GM12878 (cell line): ENCODE measurements at places on chromosomes 12 and 14.

- peak; percentile 72 for DNase-seq
These were observed 30.4 kb downstream of the RAP1B start for GRCh38 chr12:68641138-68641537.

GRCh38 chr14:95038521-95039250, 118.6 kb downstream of the DICER1 start:
- no peak for DNase-seq

- no peak for DNase-seq
These were observed 368.0 kb upstream of the PDE3A start for GRCh38 chr12:20000229-20000849.

DNA sequence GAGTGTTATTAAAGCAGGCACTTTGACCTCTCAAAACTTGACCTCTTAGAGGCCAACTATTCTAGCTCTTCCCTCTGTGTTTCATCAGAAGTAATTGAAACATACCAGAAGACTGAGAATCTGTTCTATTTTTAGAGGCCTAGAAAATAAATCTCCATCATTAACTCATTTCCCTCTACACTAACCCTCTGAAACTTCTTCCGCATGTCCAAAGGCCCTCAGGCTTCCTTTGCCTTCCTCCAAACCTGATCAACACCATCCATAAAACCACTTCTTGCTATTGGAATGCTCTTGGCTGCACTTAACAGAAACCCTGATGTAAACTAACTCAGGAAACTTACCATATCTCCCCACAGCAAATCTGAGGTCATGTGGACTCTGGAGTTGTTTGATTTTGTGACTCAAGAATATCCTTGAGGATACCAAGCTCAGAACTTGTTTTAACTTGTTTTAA, 196.4 kb downstream of the RPAP3 start:
- no peak for DNase-seq

DNA sequence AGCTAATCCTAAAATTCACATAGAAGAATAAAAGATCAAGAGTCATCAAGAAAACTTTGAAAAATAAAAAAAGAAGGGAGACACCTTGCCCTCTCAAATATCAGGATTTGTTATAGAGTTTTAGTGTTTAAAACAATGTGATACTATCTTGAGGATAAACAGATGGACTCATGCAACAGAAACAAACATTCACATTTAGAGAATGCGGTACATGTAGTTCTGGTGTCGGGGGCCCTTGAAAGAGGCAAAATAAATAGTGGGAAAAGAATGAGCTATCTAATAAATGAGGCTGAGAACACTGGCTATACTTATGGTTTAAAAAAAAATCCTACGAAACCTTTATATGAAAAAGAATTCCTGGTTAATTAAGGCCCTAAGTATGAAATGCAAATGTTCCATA, 127.7 kb downstream of the LLPH start:
- no peak for DNase-seq

DNA sequence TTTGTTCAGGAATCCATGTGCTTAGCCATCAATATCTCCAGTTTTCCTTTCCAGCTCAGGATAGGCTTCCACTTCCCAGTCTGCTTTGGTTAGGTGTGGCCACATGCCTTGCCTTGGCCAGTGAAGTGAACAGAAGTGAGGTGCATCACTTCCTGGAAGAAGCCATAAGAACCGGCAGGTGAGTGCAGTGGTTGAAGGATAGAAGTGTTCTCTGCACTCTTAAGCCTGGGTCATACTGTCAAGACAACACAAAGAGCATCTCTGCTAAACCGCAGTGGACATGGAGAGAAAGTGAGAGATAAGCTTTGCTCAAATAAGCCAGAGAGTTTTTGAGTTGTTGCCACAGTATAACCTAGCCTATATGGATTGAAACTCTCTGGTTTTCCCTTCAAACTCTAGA, 11.4 kb downstream of the GNG2 start:
- no peak for DNase-seq

DNA sequence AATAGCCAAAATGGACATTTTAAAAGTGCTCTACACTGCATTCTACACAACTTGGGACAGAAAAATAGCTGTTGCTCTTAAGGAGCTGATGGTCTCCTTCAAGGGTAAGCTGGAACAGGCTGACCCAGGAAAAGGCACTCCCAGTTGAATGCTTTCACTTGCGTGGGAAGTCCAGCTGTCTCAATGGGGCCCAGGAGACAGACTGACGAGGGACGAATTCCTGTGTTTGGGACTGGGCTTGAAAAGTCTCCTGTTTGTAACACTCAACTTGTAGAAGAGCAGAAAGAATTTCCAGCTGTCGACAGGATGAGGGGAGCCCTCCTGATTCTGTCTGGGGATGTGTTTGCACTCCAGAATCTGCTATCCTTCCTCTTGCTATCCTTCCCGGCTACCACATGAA, 180.8 kb downstream of the ZFP36L1 start:
- no peak for DNase-seq

DNA sequence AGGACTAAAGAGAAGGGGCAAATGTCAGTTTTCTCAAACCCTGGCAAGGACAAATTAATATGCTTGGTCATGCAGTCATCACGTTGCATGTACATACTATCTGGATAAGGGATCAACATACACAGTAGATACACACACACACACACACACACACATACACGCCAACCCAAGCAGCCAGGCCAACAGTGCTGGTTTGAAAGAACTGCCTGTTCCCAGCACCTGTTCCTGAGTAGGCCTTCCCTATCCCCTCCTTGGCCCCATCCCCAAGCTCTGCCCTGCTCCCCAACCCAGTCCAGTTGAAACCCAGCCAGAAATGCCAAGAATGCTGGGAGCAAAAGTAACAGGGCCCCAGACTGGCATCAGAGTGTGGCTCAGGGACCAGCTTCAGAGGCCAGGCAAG, 4.4 kb downstream of the ITGA7 start:
- DNase-seq: no peak

- DNase-seq: no peak
These were observed 7.0 kb downstream of the CSRNP2 start for GRCh38 chr12:51076236-51076930.

DNA sequence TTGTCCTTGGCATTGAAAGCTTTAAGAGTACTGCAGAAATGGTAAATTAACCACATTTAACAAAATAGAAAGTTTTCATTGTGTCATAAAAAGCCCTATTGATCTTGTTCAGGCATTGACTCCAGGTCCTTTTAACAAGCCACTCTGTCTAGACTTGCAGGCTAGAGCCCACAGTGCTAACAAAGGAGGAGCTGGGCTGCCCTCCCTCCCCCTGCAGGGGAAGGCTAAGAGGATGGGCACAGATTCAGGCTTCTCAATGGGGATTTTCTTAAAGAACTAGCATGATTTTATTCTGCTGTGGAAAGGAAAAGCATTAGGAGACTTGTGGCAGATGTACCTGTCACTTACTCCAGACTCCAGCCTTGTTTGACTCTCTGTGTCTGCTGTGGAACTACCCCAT, 463.6 kb downstream of the NRXN3 start:
- no peak for DNase-seq

- DNase-seq: no peak
These were observed 10.7 kb downstream of the PKP2 start for GRCh38 chr12:32885831-32886230.

GRCh38 chr12:32870716-32871115, 25.9 kb downstream of the PKP2 start:
- no peak for DNase-seq

- DNase-seq: no peak
These were observed 117.7 kb downstream of the PHETA1 start for GRCh38 chr12:111251058-111251730.

- no peak for DNase-seq
These were observed 56.7 kb downstream of the FOXG1 start for GRCh38 chr14:28823245-28823644.

- DNase-seq: no peak
These were observed 84.8 kb downstream of the STON2 start for GRCh38 chr14:81315341-81315740.

DNA sequence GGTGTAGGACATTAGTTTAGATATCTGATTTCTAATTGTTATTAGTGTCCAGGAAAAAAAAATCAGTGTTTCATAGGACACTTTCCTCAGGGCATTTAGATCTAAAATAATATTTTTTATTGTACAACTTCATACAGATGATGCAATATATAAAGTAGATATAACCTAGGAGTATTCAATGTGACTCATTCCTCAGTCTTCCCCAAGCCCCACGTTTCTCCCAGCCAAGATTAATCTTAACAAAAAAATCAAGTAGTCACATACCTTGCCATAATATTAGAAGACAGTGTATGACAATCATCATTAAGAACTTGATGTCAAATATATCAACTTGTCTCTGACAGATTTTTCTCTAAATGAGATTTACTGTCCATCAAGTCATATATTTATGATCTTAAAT, 37.1 kb downstream of the PPFIA2 start:
- DNase-seq: no peak

GRCh38 chr14:44759277-44759676, 202.5 kb downstream of the KLHL28 start:
- no peak for DNase-seq

GRCh38 chr14:54512393-54512792, 2.7 kb downstream of the CGRRF1 start:
- no peak for DNase-seq

DNA sequence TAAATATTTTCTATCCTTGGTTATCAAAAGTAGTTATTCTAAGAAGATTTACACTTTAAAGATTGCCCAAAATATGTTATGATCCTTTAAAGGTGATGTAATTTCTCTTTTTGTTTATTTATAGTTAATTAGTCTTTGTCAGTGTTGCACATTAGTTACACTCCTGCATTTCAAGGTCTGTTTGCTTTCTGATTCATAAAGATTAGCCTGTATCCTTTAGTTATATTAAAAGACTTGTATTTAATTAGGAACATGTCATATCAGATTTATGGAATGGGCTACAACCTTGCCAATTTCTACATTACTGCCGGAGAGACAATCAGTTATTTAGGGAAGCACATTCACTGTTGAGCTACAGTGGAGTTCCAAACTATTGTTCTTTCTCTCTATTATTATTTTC, 3.5 kb downstream of the EPYC start:
- no peak for DNase-seq

DNA sequence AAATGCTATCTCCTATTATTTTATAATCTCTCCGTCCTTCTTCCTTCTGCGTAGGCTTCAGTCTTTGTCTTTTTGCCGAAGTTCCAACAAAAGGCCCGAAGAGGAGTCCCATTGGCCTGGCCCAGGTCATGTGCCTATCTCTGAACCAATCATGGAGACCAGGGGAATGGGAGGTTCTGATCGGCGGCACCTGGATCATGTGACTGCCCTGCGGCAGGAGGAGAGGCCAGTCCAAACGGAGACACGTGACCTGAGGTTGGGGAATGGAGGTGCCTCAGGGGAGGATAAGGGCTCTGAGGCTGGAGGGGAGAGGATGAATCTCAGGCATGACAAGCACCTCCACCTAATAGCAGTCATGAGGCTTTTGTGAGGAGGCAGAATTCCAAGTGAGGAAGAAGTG, 86.0 kb downstream of the AACS start:
- DNase-seq: no peak

- DNase-seq: no peak
These were observed 98.6 kb downstream of the ARF6 start for GRCh38 chr14:49991491-49991890.

- DNase-seq: no peak
These were observed 171.4 kb downstream of the KIF26A start for GRCh38 chr14:104309657-104310369.

- DNase-seq: no peak
These were observed 525 bp downstream of the RNU6-8 start for GRCh38 chr14:32202491-32202997.

- no peak for DNase-seq
These were observed at the start of gene WSCD2 for GRCh38 chr12:108129017-108129812. TSS of gene WSCD2 (plus strand) at chr12:108129288. CDS start at chr12:108195833, 66,545 bp downstream.

DNA sequence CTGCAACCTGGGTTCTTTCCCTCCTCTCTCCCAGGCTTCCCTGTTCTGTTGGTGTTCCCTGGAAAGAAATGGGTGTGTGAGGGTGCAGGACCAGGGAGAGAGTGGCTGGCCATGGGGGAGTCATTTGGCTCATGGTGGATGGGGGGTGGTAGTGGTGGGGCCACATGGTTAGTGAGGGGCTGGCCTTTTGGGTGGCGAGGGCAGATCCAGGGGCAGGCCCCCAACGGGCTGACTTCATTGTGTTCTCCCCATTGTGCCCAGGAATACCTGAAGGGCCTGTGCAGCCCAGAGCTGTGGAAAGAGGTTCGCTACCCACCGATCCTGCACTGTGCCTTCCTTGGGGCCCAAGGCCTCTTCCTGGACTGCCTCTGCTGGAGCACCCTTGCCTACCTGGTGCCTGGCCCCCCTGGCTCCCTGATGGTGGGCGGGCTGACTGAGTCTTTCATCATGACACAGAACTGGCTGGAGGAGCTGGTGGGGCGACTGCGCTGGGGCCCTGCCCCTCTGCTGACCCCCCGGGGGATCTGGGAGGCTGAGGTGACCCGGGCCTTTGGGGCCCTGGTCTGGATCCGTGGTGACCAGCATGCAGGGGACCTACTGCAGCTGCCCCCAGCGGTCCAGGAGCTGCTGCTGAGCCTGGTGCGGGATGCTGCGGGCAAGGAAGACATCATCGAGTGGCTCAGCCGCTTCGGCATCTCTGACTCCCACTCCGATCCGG, 9.0 kb downstream of the NYNRIN start:
- DNase-seq: no peak

GRCh38 chr12:41966001-41966400, 178.7 kb downstream of the GXYLT1 start:
- DNase-seq: no peak

GRCh38 chr12:96044017-96044942, 8.9 kb upstream of the LTA4H start:
- DNase-seq: no peak

DNA sequence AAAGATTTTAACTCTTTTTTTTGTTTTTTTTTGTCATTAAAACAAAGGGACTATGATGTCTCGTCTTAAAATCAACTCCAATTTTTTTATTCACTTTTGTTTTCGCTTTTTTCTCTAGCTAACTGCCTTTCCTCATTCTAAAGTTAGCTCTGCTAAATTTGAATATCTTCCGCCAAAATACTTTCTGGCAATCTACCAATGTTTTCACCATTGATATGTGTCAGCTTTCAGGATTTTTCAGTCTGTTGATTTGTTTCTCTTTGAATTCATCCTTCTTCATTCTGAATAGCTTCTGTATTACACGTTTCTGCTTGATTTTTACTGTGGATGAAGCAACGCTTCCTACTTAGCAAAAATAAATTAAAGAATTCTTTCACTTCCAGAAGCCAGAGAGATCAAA, 38.7 kb upstream of the NOVA1 start:
- DNase-seq: no peak

- no peak for DNase-seq
These were observed 914 bp upstream of the CCND2 start for GRCh38 chr12:4272424-4273272.

DNA sequence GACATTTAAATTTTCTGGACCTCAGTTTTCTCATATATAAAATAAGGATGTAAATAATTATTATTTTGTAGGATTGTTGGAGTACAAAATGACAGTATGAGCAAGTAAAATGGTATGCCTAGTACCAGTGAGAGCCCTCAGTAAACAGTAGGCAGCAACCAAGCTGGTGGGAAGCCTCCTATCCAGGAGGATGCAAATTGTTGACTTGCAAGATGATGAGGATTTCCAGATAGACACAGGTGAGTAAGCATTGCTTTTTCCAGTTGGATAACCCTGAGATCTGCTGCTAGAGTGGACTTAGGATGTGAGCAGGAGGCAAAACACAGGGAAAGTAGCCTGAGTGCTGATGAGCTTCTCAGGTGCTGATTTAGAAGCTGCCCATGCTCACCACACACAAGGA, 28.2 kb upstream of the AMIGO2 start:
- DNase-seq: no peak

GRCh38 chr12:87943023-87943422, 86.2 kb downstream of the C12orf50 start:
- DNase-seq: no peak
